Lung (tissue), 17 donors: ENCODE measurements at places on chromosomes 7 and 10. TPM values are rescaled to one million over a fixed set of nuclear protein-coding genes. Genes with fewer than 3 reads are reported as not detected.

HECTD2 gene
- 3.1 TPM for polyA plus RNA-seq

TCERG1L gene
- 0.08 TPM for polyA plus RNA-seq

CYP2C19 gene
- polyA plus RNA-seq = not detected

CDK1 gene
- polyA plus RNA-seq = 10.9 TPM

ARPC1B gene
- 937 TPM for polyA plus RNA-seq

STEAP4 gene
- polyA plus RNA-seq = 17.1 TPM

CLRN3 gene
- polyA plus RNA-seq = 0.10 TPM

TSPAN15 gene
- 47.0 TPM for polyA plus RNA-seq

SFTPA1 gene
- polyA plus RNA-seq = 7,035 TPM

PANK1 gene
- 1.6 TPM for polyA plus RNA-seq

ENTPD1 gene
- 15.6 TPM for polyA plus RNA-seq

DRGX gene
- 0.10 TPM for polyA plus RNA-seq

ALOX5 gene
- 98.6 TPM for polyA plus RNA-seq

PPRC1 gene
- 25.0 TPM for polyA plus RNA-seq

PFKFB3 gene
- 11.4 TPM for polyA plus RNA-seq

RHOBTB1 gene
- 4.8 TPM for polyA plus RNA-seq

THAP5 gene
- polyA plus RNA-seq = 8.5 TPM

CREB5 gene
- polyA plus RNA-seq = 2.7 TPM

SH2D4B gene
- 0.20 TPM for polyA plus RNA-seq

WNT16 gene
- polyA plus RNA-seq = not detected

LBX1 gene
- polyA plus RNA-seq = 0.02 TPM

SMC3 gene
- 17.5 TPM for polyA plus RNA-seq

PNLIP gene
- not detected for polyA plus RNA-seq

ITIH2 gene
- 0.08 TPM for polyA plus RNA-seq

EBLN1 gene
- not detected for polyA plus RNA-seq

SLC26A3 gene
- not detected for polyA plus RNA-seq

PARD3 gene
- 26.3 TPM for polyA plus RNA-seq

C10orf105 gene
- 0.20 TPM for polyA plus RNA-seq

CPEB3 gene
- polyA plus RNA-seq = 1.1 TPM

GIGYF1 gene
- polyA plus RNA-seq = 19.0 TPM

MMD2 gene
- not detected for polyA plus RNA-seq

AEBP1 gene
- polyA plus RNA-seq = 69.0 TPM

CAMK2B gene
- polyA plus RNA-seq = 0.12 TPM

PGAM2 gene
- polyA plus RNA-seq = 0.83 TPM

OR2A1 gene
- 0.23 TPM for polyA plus RNA-seq

ACHE gene
- 2.6 TPM for polyA plus RNA-seq

LAMTOR4 gene
- 288 TPM for polyA plus RNA-seq

NKX2-3 gene
- polyA plus RNA-seq = not detected

KIF20B gene
- 1.1 TPM for polyA plus RNA-seq

ANKRD1 gene
- 20.8 TPM for polyA plus RNA-seq

STAM gene
- polyA plus RNA-seq = 15.5 TPM

SAMD9L gene
- polyA plus RNA-seq = 15.7 TPM

SFRP4 gene
- 3.5 TPM for polyA plus RNA-seq

H2BK1 gene
- polyA plus RNA-seq = not detected

PDK4 gene
- polyA plus RNA-seq = 20.1 TPM
